GM18507 (cell line): ENCODE measurements at places on chromosomes 2 and 18.

DNA sequence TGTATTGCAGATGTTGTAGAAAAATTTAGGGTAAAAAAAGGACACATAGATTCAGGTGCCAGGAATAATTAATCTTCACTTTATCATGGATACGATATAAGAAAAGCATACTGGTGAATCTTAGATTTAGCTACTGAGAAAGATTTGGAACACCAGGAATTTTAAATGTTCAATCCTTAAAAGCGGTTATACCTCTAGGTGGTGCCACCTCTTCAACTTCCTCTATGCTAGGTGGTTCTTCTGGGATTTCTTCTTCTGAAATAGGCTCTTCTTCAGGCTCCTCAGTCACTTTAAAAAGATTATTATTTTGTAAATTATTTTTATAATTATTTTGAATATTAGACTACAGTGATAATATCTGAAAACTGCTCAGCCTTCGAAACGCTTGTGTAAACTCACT, 133.1 kb downstream of the TTN start:
- no peak for DNase-seq

DNA sequence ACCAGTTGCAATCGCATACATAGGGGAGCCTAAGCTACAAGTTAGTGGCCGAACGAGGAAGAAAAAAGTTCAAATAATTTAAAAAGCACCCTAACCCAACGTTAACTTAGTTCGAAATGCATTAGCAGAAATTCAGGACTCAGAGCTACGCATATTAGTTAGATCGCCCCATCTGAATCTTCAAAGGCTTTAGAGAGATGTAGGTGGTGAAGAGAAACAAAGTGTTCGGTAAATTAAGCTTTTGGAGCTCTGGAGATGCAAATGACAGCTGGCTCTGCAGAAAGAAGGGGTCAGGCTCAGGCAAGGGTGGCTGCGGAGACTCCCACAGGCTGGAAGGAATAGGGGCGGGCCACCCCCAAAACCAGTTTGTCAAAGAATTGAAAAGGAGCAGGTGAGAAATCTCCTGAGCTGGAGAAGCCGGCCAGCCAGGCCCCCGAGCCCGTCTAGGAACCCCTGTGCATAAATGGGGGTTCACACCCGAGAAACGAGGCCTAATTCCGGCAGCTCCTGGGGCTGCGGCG, 621 bp downstream of the TXNL1 start:
- DNase-seq: no peak

DNA sequence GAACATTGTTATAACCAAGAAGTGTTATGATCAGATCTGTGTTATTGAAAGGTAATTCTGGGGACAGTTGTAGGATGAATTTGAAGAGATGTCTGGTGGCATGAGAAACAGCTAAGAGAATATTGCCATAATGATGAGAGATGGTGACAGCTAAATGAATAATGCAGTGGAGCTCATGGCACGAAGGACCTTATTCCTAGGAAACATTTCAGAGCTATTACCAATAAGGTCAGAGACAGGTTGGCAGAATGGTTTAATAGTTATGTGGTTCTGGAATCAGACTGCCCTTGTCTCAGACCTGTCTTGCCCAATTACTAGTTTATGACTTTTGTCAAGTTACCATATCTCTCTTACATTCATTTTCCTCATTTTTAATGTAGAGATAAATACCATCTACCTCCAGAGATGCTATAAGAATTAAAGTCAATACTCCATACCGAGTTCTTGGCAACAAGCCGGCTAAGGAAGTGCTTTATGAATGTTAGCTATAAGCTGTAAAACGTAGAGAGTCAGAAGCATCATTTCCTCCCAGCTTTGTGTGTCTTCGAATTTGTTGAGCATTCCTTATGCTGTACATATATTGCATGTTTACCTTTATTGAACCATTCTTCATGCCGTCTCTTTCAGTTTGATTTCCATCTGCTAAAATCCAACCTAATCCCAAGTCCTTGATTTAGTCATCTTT, 73.6 kb upstream of the COL5A2 start:
- DNase-seq: no peak

DNA sequence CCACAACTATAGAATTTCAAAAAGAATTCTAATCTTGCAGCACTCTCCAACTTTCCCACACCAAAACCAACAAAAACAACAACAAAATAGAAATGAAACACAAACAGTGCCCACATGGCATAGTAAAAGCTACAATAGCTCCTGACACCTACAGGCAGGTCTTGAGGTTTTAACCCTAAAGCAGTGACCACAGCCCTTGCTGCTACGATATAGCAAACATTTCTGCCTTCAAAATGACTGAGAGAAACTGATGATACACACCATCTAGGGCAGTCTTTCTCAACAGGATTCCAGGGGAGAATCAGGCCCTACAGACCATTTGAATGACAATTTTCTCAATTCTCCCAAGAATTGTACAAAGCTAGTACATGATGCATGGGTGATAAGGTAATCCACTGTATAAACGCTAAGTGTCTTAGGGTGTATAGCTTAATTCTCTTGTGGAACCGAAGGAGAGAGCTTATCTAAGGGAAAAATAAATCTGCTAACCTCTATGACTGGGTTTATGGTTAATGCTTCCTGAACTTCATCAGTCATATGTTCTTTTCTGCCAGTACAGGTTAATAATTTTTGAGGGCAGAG, 46.5 kb downstream of the TRAK2 start:
- no peak for DNase-seq

GRCh38 chr18:23503963-23504344, 643 bp downstream of the RMC1 start:
- no peak for DNase-seq

DNA sequence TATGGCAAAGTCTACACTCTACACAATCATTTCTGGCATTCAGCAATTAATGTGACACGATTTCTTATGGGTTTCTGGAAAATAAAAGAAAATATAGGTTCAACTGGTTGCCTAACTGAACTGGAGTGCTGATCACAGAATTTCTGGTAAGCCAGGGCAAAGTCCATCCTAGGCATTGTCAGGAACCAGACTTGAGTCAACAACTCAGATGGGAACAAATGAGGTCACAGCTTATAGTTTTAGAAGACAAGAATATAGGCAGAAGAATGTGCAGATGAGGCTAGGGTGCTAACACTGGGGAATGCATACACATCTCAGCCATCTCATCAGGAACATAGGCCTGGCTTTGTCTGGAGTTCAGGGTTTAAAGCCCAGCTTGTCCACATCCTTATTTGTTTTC, 317.2 kb upstream of the ID2 start:
- DNase-seq: no peak

DNA sequence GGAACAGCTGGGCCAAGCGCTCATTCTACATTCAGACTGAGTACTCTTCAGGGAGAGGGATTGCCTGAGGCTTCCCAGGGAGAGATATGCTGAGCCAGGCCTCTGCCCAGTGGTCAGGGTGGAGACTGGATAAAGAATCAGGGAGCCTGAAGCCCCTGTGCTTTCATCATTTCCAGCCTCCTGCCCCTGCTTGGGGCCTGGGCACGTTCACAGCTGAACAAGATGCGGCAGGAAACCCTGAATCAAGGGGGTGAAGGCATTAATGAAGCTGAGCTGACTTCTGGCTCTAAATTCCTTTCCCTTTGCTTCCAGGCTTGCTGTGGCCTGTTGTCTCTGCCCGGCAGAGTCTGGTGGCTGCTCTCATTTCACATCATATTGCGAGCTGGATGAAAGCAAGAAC, 35.0 kb downstream of the RPL37A start:
- DNase-seq: no peak

DNA sequence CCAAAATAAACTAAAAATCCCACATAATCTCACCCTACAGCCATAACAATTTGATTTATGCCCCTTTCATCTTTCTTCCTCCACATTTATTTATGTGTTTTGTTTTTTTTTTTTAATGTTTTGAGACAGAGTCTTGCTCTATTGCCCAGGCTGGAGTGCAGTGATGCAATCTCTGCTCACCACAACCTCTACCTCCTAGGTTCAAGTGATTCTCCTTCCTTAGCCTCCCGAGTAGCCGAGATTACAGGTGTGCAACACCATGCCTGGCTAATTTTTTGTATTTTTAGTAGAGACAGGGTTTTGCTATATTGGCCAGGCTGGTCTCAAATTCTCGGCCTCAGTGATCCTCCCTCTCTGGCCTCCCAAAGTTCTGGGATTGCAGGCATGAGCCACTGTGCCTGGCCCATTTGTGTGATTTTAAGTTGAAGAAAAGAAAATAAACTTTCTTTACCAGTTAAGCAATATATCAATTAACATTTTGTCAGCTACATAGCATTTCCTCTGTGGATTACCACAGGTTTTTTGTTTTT, 35.9 kb upstream of the LPIN2 start:
- no peak for DNase-seq

DNA sequence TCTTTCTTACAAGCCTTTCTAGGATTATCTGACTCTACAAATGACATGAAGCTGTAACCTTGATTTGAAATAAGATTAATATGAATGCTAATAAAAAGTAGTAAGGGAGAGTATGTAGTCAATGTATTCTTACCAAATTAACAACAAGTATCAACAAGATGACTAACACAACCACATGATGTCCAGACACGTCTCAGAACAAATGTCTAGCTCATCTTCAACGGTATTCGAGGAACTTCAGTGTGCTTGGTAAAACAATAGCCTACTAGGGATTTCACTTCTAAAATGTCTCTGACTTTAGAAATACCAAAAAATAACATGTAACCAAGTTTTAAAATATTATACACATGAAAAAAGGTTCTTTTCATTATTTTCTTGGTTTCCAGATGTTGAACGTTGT, 3.4 kb downstream of the HDLBP start:
- DNase-seq: no peak

DNA sequence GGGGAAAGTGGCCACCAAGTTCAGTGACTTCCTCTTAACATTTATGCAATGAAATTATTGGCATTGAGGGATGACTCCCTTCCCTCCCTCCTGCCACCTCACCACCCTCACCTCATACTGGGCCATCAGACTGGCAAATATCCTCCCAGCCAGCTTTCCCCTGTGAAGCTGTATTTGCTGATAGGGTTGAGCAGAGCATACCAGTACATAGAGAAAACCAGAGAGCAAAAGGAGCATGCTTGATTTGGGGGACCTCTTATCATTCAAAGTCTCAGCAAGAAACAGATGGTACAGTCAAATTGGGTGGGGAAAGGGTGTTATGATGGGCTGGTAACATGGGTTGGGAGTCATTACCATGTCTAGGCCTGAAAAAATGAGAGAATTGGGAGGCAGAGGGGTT, 19.1 kb upstream of the B3GNT2 start:
- DNase-seq: no peak

GRCh38 chr2:150100336-150100735, 387.1 kb downstream of the RND3 start:
- DNase-seq: no peak

DNA sequence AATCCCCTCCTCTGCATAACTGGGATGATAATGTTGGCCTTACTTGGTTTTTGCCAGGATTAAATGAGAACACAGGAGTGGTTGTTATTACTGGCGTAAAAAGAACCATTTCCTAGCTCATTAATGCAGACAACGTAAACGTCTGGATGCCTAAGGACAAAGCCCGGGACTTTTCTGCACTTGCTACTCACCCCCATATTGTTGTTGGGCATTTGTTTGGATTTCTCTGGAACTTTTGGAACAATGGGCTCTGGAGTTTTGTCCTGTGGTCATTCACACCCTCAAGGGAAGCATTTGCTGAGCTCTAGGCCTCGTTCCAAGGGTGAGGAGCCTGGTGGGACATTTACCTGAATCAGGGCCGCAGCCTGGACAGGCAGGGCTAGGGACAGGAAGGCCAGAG, 76.0 kb downstream of the HS1BP3 start:
- DNase-seq: no peak

- DNase-seq: no peak
Observed at GRCh38 chr2:45816272-45816671, 164.8 kb downstream of the PRKCE start.

DNA sequence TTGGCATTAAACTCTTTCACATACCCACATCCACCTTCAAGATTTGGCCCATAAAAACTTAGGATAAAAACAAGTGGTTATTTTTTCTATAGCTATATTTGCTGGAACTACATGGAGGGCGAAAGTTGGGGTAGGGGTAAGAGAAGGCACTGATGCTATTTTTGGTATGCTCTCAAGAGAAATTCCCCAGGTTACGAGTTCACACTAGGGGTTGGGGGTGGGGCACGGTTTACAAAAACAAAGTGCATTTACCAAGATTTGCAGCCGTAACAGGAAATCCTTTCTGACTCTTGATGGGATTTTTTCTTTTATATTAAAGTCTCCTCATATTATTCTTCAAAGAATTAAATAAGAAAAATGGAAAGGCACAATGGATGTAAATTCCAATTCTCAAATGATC, 6.8 kb downstream of the SERPINE2 start:
- DNase-seq: no peak

- no peak for DNase-seq
Observed at GRCh38 chr2:231693956-231694355, 14.4 kb upstream of the PTMA start.

- no peak for DNase-seq
Observed at GRCh38 chr18:11871501-11871900, 20.3 kb downstream of the CHMP1B start.

- DNase-seq: no peak
Observed at GRCh38 chr18:3233433-3234168, 13.8 kb upstream of the MYOM1 start.

DNA sequence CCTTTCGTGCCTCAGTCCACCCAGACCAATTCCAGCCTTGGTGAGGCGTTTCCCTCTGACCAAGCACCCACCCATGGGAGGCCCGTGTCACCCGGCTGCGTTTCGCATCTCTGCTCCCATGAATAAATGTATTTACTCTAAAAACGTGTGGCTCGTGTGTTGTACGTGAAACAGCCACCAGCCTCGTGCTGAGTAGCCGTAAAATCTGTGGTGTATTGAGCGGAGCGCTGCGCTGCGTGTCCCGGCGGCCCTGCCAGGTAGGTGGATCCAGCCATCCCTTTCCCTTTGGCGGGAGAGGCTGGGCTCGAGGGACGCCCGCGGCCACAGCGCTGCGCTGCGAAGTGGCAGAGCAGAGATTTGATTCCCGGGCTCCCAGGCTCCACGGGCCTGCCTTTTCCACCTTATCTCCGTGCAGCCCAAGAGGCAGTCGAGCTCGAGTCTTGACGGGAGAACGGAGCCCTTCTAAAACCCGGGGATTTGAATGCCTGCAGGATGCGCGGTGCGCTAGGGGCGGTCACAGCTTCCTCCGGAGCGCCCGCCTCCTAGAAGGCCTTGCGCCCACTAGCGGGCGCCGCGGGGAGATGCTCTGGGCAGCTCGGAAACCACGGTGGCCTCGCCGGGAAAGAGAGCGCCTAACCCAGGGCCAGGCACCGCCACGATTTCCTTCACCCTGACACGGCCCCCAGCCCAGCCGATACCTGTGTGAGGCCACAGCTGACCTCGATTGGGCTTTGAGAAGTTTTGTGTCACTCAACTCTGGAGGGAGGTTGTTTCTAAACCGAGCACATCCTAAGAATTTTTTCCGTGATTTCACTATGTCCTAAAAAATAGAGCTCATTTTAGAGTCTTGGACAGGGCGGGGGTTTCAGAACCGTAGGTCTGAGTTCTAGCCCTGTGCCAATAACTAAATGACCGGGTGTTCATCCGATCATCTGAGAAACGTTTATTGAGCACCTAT, 3.9 kb upstream of the PSMD1 start:
- peak; percentile 70 for DNase-seq
